ENCODE measurements at places on chromosomes 5 and 9. TPM values are rescaled to one million over a fixed set of nuclear protein-coding genes. Genes with fewer than 3 reads are reported as not detected.
A peak's percentile ranks its signal among the peaks of the same experiment; 100 is the strongest.

DNA sequence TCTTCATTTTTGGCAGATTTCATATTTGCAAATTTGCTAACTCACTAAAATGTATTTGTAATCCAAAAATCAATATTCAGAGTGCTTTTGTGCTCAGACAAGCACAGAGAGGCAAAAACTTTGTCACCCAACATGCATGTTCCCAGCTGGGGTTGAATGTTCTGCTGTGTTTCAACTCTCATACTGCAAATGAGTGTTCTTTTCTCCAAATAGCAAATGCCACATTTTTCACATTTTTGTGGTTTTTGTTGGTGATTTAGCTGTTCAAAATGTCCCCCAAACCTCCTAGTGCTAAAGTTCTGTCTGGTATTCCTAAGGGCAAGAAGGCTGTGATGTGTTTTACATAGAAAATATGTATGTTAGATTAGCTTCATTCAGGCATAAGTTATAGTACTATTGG, 87.3 kb upstream of the PCSK5 start:
- H3K36me3 ChIP-seq = no peaks in the 10 kb centered on the region
- DNase-seq = no peak
- H3K27ac ChIP-seq = no peak overlapping the region
- H3K27me3 ChIP-seq = no peaks in the 10 kb centered on the region
- H3K4me3 ChIP-seq = no peak overlapping the region

- no peaks in the 10 kb centered on the region for H3K4me1 ChIP-seq
- DNase-seq = peak; percentile 69
- H3K36me3 ChIP-seq = no peaks in the 10 kb centered on the region
These were observed 35.7 kb downstream of the PCDHAC2 start for GRCh38 chr5:141001844-141002604.

- no peak for DNase-seq
- peaks cover 6% of the 10 kb centered on the region for H3K4me1 ChIP-seq
- H3K36me3 ChIP-seq = no peaks in the 10 kb centered on the region
- H3K27ac ChIP-seq = no peak overlapping the region
- no peak overlapping the region for H3K4me3 ChIP-seq
These were observed 69.3 kb upstream of the DAB2 start for GRCh38 chr5:39494107-39494510.

GRCh38 chr5:31213705-31214121, 20.2 kb downstream of the CDH6 start:
- no peak overlapping the region for H3K4me3 ChIP-seq
- no peaks in the 10 kb centered on the region for H3K4me1 ChIP-seq
- no peaks in the 10 kb centered on the region for H3K36me3 ChIP-seq
- H3K27ac ChIP-seq = no peak overlapping the region

Gene HEMGN
- total RNA-seq = 1.8 TPM

Gene PCDHB6
- total RNA-seq = not detected

Gene SOX30
- total RNA-seq = not detected

Gene EGR1
- total RNA-seq = 83.9 TPM

Gene ACO1
- 44.2 TPM for total RNA-seq

Gene C9orf50
- not detected for total RNA-seq

Gene OR1Q1
- not detected for total RNA-seq

Gene CD14
- total RNA-seq = 23.9 TPM
